Activated CD8-positive, alpha-beta memory T cell treated with anti-CD3 and anti-CD28 coated beads for 4 hours (primary cell): ENCODE measurements at places on chromosomes 6 and 20.

GRCh38 chr6:131950767-131951575 lies at the start of gene CCN2:
Gene CCN2 (minus strand): TSS chr6:131951372. CDS start chr6:131951172, 200 bp downstream.
- no peak for DNase-seq

DNA sequence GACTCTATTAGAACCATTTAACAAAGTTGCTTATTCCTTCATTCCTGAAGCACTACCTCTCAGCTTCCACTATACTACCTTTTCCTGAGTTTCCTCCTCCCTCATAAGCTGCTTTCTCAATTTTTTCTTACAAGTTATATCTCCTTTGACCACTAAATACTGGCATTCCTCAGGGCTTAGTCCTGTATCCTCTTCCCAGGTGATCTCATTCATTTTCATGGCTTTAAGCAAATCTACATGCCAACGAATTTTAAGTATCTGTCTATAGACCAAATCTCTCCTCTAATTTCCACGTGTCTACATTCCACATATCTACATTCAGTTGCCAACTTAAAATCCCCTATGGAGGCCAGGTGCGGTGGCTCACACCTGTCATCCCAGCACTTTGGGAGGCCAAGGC lies 134.7 kb downstream of the BTBD9 start:
- no peak for DNase-seq

DNA sequence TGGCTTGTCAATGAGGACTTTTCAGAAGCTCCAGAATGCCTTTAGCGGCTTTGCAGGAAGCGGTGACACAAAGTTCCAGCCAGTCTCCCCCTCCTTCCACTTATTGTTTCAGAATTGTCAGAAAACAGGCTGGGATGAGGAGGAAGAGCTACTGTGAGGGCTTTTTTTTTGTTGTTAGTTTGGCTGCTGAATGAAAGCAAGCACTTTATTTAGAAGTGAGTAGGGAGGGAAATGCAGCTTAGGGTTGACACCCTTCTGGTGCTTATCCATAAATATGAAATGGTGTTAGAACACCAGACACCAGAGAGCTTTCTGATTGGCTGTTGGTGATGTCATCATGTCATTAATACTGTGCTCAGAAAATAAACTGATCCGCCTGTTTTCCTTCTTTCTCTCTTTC lies 251.5 kb downstream of the SOX4 start:
- DNase-seq, result no peak

DNA sequence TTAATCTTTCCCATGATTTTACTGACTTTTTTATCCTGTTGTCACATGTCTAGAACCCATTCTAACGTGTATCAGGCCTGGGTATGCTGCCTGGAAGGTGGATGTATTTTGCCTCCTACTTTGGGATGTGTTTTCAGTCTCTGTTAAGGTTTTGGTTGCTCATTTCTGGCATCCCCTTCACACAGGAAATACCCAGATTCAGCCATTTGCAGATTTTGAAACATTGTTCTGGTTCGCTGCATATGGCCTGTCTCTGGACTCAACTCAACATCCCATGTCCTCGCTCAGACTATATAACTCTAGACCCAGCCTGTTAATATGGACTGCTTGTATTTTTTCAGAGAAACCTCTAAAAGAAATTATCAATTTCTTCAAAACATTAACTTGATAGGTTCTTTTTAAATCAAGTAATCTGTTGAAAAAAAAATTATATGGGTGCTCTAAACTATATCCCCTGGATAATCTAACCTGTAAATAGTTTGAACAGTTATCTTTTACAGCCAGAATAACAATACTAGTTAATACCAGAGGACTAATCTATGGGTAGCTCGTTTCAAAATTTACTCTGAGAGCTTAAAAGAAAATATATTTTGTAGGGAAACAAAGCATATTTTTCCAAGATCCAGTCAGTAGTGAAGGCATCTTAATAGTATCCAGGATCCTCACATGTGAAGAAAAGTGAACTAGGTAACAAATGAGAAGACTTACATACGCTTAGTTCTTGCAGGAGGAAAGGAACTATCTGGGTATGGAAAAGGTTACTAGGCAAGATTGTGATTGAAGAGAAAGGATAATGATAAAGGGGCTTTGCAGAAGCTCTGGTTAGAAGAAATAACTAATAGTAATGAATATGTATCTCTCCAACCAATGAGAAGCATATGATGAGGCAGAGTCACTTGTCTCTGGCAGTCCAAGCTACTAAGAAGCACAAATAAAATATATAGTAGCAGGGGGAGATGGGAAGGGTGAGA lies 23.4 kb upstream of the HLA-DQB1 start:
- DNase-seq, result no peak

DNA sequence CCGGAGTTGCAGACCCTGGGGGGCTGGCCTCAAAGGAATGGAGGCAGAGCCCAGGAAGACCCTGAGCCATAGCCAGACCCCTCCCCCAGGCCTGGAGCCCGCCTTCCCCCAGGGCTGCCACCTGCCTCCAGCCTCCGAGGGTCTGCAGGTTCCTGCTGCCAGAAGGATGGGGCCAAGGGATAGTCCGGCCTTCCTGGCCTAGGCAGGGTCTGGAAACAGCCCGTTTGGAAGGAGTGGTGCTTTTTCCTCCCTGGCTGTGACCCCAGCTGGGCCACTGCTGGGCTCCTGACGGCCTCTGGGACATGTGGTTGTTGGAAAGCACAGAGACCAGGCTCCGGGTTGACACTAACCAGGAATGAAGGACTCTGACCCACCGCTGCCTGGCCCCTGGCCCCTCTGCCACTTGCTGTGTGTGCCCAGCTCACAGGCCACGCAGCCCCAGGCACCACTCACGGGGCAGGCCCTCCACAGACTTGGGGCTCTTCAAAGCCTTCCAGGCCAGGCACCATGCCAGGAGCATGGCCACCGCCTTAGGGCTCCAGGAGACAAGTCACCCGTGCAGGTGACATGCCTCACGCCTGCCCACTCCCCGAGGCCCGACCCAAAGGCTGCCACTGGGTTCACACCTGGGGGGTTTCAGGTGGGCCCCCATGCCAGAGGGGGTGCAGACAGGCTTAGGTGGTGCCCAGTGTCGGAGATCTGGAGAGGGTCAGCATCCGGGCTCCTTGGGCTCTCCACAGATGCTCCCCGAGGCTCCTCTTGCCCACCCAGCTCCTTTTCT lies 3.9 kb upstream of the LAMA5 start:
- no peak for DNase-seq
